ENCODE measurements at places on chromosomes 3 and 15.

- no peak for ATAC-seq
- no peak overlapping the region for H3K4me3 ChIP-seq
- no peaks in the 10 kb centered on the region for H3K36me3 ChIP-seq
- H3K27ac ChIP-seq = no peak overlapping the region
These were observed 95.9 kb upstream of the RNF7 start for GRCh38 chr3:141642215-141642614.

DNA sequence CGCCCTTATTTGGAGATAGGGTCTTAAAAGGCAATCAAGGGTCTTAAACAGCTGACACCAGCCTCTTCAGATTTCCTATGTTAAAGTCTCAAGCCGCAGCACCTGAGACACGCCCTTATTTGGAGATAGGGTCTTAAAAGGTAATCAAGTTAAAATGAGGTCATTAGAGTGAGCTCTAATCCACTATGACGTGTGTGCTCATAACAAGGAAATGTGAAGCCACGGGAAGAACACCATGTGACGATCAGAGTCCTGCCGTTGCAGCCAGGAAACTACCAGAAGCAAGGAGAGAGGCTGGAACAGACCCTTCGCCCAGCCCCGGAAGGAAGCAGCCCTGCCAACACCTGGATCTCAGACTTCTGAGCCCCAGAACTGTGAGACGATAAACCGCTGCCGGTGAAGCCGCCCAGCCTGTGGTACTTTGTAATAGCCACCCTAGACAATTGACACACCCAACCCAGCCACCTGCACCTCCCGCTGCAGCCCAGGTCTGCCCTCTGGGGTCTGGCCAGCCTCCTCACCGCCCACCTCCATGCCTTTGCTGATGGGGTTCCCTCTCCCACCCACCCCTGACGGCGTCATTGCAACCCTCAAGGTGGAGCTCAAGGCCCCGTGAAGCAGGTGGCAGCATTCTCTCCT is 137.9 kb downstream of the MEGF11 start:
- peaks cover 10% of the 10 kb centered on the region for H3K27me3 ChIP-seq
- no peak overlapping the region for H3K27ac ChIP-seq
- no peaks in the 10 kb centered on the region for H3K36me3 ChIP-seq
- no peaks in the 10 kb centered on the region for H3K4me1 ChIP-seq

GRCh38 chr15:68447976-68448755 is 16.2 kb upstream of the ITGA11 start:
- H3K36me3 ChIP-seq = no peaks in the 10 kb centered on the region
- H3K27me3 ChIP-seq = peaks cover 63% of the 10 kb centered on the region
- no peak overlapping the region for H3K27ac ChIP-seq
- no peak overlapping the region for H3K4me3 ChIP-seq
- no peaks in the 10 kb centered on the region for H3K4me1 ChIP-seq
- no peak for ATAC-seq

- no peak overlapping the region for H3K27ac ChIP-seq
- no peaks in the 10 kb centered on the region for H3K4me1 ChIP-seq
- H3K36me3 ChIP-seq = no peaks in the 10 kb centered on the region
- no peak for ATAC-seq
These were observed 4.3 kb downstream of the RBP1 start for GRCh38 chr3:139534992-139535879.

DNA sequence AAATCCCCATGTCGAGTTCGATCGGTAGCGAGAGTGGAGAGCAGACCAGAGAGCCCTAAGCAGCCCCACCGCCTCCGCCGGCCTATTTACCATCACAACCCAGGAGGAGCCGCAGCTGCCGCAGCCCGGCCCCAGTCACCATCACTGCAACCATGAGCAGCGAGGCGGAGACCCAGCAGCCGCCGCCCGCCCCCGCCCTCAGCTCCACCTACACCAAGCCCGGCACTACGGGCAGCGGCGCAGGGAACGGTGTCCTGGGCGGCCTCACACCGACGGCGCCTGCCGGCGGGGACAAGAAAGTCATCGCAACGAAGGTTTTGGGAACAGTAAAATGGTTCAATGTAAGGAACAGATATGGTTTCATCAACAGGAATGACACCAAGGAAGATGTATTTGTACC is 89.5 kb upstream of the TPM1 start:
- no peak for ATAC-seq
- H3K4me3 ChIP-seq = no peak overlapping the region
- no peak overlapping the region for H3K27ac ChIP-seq
- H3K36me3 ChIP-seq = no peaks in the 10 kb centered on the region
- H3K27me3 ChIP-seq = peaks cover 46% of the 10 kb centered on the region

DNA sequence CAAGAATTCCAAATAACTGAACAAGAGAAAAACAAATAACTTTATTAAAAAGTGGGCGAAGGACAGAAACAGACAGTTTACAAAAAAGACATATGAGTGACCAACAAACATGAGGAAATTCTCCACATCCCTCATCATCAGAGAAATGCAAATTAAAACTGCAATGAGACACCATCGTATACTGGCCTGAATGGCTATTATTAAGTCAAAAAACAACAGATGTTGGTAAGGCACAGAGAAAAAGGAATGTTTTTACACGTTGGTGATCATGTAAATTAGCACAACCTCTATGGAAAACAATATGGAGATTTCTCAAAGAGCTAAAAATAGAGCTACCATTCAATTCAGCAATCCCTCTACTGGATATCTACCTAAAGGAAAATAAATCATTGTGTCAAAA is 1260.4 kb upstream of the ALCAM start:
- H3K27me3 ChIP-seq = no peaks in the 10 kb centered on the region
- no peaks in the 10 kb centered on the region for H3K4me1 ChIP-seq
- ATAC-seq = no peak
- no peaks in the 10 kb centered on the region for H3K36me3 ChIP-seq
